Type B pancreatic cell (in vitro differentiated cells): ENCODE measurements at places on chromosomes 3 and 15. TPM values are rescaled to one million over a fixed set of nuclear protein-coding genes. Genes with fewer than 3 reads are reported as not detected.

The PLCB2 gene
- total RNA-seq = 0.71 and 5.8 TPM in 2 replicates

The TRPM7 gene
- 39.0 and 43.6 TPM in 2 replicates for total RNA-seq

The AMOTL2 gene
- 79.2 and 122 TPM in 2 replicates for total RNA-seq

The FSTL1 gene
- 183 and 383 TPM in 2 replicates for total RNA-seq

The AMIGO3 gene
- 0.36 TPM in 1 of 2 replicates, not detected in the other for total RNA-seq
